Bone marrow (tissue), 2 donors: ENCODE measurements at places on chromosomes 3 and 15.

DNA sequence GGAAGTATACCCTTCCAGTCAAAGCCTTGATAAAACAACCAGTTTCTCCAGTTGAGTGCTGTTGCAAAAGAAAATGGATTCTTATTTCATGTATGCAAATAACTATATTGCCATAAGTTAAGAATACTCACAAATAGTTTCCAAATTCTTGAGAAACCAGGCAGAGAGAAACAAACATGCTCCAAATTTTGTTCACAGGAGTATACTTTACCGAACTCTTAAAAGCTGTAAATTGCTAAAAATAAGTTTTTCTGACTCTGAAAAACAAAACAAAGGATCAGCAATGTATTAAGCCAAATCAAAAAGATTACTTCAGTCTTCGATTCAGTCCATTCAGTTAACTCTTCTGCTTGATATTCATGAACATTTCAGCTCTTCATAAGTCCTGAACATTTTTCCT is 646.5 kb downstream of the MCTP2 start:
- DNase-seq, result no peak

- DNase-seq, result no peak
These were observed 122.3 kb downstream of the PTPRG start for GRCh38 chr3:61683549-61684236.

DNA sequence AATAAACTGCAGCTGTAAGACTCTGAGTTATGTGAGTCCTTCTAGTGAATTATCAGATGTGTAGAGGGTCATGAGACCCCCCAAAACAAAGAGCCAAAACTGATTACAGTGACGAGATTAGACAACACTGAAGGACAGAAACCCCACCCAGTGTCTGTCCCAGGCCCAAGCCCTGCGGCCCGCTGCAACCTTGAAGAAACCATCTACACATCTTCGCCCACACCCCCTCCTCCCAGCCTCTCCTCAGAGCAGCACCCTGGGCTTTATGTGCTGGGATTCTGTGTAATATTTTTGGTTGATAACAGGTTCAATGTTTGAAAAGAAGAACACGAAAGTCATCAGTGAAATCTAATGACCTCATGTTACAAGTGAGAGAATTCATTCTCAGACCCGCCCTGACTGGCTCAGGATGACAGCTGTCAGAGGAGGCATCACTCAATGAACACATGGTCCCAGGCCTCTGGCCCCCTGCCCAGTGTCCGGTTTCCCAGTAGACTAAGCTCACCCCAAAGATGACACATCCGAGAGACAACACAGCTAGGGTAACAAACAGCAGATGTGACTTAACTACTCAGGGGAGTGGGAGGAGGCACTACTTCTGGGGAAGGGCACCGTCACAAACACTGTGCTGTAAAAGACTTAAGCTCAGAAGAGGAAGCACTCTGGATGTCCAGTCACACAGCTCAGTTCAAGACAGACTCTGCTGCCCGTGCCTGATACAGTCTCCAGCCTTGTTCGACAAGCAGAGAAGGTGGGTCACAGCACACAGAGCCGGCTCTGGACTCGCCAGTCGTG is 48.9 kb downstream of the NIPA2 start:
- DNase-seq, result no peak

DNA sequence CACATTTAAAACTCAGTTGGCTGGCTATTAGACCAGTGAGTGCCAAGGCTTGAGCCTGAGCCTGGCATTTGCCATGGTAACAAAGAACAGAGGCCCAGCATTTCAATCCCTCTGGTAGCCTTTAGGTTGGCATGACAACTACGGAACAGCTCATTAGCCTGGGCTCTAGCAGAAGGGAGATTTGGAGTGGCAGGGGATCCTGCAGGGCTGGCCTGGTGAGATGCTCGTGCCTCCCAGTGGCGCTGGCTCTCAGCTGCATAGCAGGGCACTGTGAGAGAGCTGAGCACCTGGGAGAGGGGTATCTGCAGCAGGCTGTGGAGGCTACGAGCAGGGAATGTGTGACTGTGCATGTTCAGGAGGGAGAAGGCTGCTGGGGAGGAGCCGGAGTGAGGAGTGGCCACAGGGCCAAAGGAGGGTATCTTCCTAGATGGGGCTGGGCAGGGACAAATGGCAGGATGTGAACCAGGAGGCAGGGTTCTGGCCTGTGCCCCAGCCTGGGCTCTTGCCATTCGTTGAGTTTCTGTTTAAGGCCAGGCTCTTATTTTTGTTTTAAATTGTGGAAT is 5.6 kb upstream of the ABTB1 start:
- no peak for DNase-seq

DNA sequence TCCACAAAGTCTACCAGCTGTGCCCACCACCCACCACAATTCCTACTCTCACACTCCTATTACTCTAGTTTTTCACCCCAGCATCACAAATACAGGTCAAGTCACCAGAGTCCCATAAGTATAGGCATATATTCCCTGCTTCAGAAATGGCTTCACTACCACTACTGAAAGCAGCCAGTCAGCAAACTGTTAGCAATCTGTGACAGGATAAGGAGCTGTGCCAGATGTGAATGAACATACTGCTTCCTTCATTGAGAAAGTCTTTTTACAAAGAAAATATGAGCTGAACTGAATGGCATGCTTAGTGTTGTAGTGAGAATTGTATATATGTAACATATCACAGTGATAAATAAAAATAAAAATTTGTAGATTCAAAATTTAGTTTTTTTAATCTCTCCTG is 76.8 kb downstream of the C3orf85 start:
- DNase-seq, result no peak

- DNase-seq, result no peak
These were observed 5.9 kb upstream of the GRAMD2A start for GRCh38 chr15:72203507-72203837.

DNA sequence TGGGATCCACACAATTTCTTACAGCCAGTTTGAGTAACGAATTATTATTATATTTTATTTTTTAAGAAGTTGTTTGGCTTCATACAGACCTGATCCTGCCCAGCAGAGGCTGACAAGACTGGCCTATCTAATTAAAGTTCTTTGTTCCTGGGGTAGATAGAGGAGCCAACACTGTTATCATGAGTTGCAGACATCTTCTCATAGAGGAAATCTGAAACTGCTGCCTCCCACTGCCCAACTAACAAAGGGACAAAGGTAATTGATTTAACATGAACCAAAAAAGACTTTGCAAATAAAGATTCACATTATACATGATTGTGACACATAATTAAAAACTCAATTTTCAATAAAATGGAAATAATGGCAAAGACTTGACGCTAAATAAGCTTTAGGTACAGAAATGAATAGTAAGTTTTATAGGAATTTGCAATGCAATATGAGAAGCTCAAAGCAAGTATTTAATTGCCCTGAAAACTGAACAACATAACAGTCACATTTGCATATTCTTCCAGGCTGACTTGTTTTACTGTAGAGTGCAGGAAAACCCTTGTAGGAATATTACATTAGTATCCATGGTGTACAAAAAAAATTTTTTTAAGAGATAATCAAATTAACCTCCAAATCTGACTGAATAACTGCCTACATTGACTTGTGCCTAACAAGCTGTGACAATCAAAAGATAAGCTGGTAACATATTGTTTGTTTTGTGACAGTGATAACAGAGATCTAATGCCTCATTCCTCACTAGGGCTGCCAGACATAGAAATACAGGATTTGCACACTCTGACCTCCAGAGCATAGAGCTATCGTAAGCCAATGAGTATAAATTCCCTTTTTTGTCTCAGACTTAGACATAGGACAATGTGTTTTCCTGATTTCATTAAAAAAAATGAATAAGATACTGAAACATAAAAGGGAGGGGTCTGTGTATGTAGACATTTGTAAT is 273.2 kb downstream of the MFSD1 start:
- no peak for DNase-seq

GRCh38 chr3:9937486-9938238 is 4.0 kb downstream of the CRELD1 start:
- DNase-seq, result no peak

DNA sequence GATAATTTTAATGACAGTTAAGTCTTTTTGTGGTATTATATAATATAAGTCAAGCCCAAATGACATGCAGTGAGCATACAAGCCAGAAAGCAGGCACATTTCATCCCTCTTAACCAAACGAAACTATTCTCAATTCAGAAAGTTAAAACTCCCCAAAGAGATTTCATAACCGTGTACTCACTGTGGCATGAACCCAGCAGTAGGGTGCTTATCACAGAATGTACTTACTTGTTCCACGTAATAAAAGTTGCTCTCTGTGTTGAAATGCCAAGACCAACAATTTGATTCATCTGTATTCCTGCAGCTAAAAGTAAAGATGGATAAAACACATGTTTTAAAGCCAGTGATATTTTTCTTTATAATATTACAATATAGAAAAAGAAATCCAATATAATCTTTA is 12.1 kb downstream of the GK5 start:
- DNase-seq, result no peak

GRCh38 chr15:49734831-49735508 is 114.1 kb downstream of the DTWD1 start:
- no peak for DNase-seq

GRCh38 chr3:177641206-177641605 is 443.9 kb upstream of the TBL1XR1 start:
- DNase-seq, result no peak

GRCh38 chr3:55269096-55269495 is 218.0 kb downstream of the WNT5A start:
- no peak for DNase-seq

DNA sequence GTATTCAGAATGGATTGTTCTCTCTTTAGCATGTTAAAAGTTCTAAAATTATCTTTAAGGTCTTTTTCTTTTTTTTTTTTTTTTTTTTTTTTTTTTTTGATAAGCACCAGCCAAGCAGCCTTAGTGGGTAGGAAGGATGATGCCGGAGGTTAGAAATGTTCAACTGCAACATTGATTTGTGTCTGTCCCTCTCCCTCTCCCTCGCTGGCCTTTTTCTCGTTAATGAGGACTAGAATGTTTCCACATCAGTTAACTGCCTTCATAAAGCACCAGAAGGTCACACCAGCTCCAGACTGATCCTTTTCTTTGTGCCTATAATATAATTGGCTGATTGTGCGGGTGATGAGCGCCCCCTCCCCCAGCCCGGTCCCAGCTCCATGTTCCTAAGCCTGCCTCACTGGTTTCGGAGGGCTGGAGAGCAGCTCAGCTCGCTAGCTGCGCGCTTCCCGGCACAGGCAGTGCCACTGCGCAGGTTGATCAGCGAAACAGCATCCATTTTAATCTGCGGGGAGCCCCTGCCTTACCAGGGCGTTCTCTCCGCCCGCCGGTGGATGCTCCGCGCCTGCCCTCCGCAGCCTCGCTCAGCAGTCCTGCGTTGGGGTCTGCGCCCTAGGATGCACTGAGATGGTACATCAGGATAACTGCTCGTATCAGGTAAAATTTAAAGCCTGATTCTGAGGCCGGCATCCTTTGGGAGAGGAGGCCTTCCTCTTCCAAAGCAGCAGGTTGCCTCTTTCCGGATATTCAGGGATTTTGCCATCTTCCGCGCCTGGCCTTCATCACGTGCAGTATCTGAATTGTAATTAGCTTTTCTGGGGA is 148.9 kb upstream of the IL12A start:
- DNase-seq, result no peak

DNA sequence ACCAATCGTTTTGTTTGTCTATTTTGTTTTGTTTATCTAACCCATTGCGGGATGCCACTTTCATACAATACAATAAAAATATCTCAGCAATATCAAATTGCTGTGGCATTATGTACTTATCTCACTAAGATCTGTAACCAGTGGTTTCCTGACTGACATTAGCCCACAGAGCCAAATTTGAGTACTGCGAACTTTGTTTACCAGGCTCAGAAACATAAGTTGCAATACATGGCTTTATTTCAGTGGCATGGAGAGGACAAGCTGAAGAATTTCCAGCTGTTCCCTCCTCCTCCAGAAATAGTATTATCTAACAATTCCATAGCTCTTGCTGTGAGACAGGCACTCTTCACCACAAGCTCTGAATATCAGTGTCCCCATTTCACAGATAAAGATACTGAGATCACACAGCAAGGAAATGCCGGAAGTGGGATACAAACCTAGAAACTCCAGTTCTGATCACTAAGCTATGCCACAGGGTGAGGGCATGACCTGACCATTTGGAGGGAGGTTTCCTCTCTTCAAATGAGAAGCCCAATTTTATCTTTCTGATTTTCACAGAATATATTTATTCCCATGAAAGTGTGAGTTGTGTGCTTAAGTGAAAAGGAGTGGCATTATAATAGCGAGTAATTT is 469.9 kb upstream of the CBLB start:
- DNase-seq, result no peak

DNA sequence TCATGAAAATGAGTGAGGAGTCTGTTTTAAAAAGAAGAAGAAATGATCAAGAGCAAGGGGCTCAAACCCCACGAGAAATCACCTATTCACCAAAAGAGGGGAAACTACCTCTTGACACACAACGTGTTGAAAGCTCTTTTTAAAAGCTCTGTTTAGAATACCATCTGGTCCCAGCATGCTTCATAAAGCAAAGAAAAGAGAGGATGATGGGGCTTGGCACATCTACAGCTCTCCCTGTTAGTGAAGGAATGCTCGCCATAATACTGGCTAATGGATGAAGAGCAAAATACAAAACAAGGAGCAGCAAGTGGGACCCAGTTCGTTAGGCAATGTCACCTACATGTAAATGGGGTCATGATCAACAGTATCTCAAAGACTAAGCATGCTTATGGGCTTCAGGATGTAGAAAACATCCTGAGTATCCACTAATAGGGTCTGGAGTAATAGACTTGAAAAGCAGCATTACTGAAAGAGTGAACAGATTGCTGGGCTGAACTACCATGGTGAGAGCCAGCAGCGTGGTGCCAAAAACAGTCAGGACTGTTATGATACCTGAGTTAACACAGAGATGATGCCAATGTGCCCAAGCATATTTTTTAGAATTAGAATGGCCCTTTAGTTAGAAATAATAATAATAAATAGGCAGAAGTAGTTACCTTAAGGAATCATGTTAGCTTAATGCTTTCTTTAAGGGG is 159.7 kb upstream of the POU1F1 start:
- no peak for DNase-seq

GRCh38 chr3:129621626-129622225 is 15.2 kb upstream of the PLXND1 start:
- no peak for DNase-seq

- no peak for DNase-seq
These were observed 33.3 kb downstream of the NR2C2 start for GRCh38 chr3:14980689-14981088.

DNA sequence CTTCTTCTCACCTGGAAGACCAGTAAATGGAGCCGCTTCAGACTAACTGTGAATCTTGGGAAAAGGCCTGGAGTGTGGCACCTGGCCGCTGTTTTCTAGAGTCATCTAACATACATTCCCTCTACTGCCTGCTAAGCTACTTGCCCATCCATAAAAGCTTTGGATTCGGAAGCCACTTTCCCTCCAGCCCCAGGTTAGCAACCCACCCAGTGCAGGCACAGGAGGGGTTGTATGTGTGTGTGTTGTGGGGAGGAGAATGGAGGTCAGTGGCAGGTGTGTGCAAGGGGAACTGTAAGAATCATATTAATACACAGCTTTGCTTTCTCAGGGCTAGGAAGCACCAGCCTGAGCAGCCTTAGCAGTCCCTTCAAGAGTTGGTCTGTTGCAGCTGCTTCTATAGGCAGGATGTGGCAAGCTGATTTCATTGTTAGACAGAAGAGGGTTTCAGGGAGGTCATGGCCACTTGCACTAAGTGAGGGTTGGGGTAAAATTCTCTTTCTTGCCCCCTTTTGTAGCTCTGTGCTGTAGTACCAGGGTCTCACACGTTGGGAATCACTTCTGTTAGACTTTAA is 8.9 kb downstream of the NSUN3 start:
- DNase-seq, result no peak

GRCh38 chr3:48655606-48656005 is 7.1 kb downstream of the CELSR3 start:
- DNase-seq, result no peak

GRCh38 chr3:187104342-187104741 is 35.0 kb downstream of the RPL39L start:
- no peak for DNase-seq
